ENCODE measurements at places on chromosomes 13 and 19.

GRCh38 chr19:11089254-11090013 lies at the start of gene LDLR:
TSS of gene LDLR (plus strand) at chr19:11089463. CDS start at chr19:11089549, 86 bp downstream.
- peak; percentile 44 for DNase-seq

GRCh38 chr13:102609696-102610095 lies 12.9 kb downstream of the TPP2 start:
- DNase-seq: no peak

DNA sequence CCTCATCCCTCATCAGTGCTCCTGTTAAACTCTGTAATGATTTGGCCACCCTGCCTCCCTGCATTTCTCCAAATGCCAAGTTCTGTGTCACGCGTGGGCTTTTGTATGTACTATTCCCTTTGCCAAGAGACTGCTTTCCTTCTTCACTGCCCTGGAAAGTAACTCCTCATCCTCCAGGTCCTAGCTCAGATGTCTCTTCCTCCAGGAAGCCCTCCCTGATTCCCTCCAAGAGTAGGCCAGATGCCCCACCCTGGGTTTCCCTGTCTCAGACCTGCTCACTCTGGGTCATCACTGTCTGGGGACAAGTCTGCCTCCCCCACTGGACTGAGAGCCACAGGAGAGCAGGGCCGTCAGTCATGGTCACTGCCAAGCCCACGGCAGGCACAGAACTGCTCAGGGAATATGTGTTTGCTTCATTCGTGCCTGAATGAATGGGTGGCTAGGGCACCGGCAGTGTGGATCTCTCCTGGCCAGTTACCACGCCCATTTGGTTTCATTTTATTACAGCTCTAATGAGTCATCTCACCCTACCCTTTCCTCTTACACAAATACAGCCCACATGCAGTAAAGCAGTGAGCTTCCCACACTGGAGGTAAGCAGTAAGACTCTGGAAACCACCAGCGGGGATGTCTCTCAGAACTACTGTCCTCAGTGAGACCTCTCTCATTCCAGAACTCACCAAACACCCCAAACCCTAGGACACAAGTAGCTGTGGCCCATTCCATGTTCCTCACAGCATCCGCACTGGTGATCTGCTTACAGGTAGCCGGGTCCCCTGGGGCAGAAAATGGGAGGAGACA lies 12.1 kb upstream of the GPR4 start:
- DNase-seq: no peak

DNA sequence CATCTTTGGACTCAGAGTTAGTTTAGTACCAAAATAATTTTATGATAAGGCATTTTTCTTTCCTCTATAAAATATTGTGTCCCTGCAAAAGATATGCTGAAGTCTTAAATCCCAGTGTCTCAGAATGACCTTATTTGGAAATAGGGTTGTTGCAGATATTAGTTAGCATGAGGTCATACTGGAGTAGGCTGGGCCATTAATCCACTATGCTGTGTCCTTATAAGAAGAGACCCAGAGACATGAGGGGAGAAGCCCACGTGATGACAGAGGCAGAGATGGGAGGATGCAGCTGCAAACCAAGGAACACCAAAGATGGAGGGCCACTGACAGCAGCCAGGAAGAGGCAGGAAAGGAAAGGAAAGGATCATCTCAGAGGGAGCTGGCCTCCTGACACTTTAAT lies 6.4 kb downstream of the POGLUT2 start:
- no peak for DNase-seq

GRCh38 chr19:42563352-42564210 lies 31.1 kb downstream of the CEACAM8 start:
- no peak for DNase-seq

DNA sequence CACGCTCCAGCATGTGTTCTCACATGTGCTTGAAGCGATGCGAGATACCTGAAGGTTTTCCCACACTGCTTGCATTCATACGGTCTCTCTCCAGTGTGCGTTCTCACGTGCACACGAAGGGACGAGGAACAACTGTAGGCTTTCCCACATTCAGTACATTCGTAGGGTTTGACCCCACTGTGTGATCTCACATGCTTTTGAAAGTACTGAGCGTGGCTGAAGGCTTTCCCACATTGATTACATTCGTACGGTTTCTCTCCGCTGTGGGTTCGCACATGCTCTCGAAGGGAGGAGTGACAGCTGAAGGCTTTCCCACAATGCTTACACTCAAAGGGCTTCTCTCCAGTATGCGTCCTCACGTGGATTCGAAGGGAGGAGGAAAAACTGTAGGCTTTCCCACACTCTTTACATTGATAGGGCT lies 11.3 kb downstream of the ZNF77 start:
- DNase-seq: no peak

DNA sequence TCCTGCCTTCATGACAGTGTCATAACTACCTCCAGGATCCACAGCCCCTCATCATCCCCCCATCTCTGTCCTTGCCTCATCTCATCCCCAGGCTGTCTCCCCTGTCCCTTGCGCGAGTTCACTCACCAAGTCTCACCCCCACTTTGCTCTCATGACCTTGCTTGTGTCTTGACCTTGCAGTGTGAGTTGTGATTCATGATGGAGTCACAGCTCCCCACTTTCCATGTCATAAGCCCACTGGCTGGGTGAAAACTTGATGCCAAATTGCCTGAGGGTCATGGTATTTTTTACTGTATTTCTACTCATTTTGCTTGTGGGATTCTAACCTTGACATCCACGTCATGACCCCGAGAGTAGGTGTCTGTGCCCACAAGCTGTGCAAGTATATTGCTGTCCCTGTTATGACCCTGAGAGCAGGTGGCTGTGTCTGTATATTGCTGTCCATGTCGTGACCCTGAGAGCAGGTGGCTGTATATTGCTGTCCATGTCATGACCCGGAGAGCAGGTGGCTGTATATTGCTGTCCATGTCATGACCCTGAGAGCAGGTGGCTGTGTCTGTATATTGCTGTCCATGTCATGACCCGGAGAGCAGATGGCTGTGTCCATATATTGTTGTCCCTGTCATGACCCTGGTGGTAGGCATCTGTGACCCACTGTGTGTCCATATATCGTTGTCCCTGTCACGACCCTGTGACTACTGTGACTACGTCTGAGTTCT lies 23.8 kb downstream of the APBA3 start:
- DNase-seq: no peak

- no peak for DNase-seq
These were observed 581.8 kb upstream of the SLITRK5 start for GRCh38 chr13:87089391-87089790.

DNA sequence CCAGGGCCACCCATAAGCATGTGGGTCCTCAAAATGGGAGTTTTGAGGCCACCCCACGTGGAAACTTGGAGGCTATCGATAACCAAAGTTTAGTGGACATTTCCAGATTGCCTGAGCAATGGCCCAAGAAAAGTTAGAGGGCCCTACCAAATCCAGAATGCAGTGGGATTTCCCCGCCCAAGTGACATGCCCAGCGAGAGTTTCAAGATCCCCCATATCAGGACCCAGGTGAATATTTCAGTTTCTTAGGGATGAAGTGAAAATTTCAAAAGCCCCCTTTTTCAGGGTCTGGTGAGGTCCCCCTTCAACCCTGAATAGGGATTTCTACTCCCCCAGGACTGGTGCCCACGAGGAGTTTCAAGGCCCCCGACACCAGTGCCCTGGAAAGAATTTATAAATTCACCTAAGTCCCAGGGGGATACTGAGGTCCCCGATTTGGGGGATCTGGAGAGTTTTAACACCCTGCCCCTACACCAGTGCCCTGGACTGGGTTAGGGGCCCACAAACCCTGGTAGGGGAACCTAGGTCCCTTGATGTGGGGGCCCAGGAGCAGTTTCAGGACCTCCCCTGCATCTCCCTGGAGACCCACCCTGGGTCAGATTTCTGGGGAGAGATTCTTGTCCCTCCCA lies 695 bp downstream of the BST2 start:
- DNase-seq: no peak

DNA sequence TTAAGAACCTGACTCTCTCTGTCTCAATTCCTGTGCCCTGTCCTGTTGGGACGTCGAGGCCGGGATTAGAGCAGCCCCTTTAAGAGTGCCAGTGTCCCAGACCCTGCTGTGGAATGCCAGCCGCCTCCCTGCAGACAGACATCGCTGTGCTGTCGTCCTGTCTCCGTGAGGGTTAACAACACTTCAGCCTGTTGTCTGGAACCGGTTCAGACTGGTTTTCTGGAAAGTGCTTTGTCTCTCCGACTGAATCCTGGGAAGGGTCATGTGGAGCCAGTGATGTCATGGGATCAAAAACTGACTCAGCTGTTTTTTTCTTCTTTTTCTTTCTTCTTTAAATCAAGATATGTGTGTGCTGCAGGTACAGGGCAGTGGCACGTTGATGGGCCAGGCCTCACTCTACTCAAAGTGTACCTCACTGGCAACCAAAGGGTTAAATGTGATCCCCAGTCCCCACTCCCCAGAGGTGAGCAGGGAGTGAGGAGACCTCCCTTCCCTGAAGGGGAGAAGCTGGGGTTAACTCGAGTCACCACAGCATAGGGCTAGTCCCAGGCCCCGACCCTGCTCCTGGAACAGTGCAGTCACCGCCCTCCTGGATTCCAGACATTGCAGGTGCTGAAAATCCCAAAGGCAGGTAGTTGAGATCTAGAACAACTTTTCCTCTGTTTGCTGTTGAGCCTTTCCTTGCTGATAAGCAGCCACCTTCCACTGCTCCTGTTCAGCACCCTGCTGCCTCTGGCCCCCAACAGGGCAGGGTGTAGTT lies 50.8 kb downstream of the TSSK6 start:
- no peak for DNase-seq

DNA sequence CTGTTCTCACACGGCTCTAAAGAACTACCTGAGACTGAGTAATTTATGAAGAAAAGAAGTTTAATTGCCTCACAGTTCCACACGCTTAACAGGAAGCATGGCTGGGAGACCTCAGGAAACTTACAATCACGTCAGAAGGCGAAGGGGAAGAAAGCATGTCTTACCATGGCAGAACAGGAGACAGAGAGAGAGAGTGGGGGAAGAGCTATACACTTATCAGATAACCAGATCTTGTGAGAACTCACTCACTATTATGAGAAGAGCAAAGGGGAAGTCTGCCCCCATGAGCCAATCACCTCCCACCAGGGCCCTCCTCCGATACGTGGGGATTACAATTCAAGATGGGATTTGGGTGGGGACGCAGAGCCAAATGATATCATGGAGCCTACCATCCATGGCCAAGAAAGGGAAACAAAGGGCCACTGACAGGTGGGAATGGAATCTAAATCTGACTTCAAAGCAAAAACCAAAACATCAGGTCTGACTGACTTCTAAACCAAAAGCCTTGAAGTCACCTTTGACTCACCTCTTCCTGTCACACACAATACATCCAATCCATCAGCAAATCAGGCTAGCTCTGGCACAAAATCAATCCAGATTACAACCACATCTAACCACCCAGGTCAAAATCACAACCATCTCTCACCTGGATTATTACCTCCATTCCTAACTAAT lies 189.7 kb downstream of the ENOX1 start:
- DNase-seq: no peak

DNA sequence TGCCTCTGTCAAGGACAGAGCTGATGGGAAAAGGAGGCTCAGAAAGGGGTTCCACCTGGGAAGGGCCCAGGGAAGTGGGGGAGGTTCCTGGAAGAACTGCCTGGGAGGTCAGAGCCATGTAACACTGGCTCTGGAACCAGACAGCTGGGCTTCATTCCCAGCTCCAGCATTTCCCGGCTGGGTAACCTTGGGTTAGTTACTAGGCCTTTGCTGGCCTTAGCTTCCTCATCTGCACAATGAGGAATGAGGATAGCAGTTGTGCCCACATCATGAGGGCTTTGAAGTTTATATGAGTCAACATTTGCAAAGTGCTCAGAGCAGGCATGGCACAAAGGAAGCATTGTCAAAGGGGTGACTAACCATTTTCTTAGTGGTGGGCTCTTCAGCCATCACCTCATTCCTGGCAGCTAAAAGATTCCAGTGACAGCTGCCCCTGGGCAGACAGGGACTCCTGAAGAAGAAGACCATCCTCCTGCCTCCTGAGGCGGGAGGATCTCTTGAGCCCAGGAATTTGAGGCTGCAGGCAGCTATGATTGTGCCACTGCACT lies 1.7 kb upstream of the DNAJB1 start:
- no peak for DNase-seq

- no peak for DNase-seq
These were observed 30.2 kb upstream of the CEBPG start for GRCh38 chr19:33343301-33343700.

GRCh38 chr13:76641056-76641455 lies 245.1 kb downstream of the KCTD12 start:
- DNase-seq: no peak

DNA sequence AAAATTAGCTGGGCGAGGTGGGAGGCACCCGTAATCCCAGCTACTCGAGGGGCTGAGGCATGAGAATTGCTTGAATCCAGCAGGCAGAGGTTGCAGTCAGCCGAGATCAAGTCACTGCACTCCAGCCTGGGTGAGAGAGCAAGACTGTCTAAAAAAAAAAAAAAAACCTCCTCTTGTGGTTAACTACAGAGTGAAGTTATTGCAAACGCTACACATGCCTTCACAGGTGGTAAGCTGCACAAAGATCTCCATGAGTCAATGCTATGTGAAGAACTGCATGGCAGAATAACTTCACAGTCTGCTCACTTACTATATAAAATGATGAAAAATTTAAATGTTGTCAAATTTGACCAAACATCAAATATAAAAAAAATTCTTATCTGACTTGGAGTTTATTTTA lies 436.8 kb downstream of the FGF14 start:
- no peak for DNase-seq

DNA sequence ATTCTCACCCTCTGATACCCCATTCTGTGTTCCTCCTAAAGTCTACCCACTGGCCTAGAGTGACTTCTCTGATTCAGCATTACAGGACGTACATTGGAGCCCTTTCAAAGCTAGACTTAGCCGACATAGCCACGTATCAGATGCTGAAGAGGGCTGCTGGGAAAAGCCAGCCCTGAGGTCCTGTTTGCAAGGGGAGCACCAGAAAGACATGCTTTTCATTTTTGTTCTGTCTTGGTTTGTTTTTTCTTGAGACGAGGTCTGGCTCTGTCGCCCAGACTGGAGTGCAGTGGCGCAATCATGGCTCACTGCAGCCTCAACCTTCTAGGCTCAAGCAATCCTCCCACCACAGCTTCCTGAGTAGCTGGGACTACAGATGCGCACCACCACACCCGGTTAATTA lies 6.3 kb upstream of the ZSWIM4 start:
- no peak for DNase-seq

GRCh38 chr13:114009590-114010400 lies 35.9 kb upstream of the C13orf46 start:
- DNase-seq: no peak

DNA sequence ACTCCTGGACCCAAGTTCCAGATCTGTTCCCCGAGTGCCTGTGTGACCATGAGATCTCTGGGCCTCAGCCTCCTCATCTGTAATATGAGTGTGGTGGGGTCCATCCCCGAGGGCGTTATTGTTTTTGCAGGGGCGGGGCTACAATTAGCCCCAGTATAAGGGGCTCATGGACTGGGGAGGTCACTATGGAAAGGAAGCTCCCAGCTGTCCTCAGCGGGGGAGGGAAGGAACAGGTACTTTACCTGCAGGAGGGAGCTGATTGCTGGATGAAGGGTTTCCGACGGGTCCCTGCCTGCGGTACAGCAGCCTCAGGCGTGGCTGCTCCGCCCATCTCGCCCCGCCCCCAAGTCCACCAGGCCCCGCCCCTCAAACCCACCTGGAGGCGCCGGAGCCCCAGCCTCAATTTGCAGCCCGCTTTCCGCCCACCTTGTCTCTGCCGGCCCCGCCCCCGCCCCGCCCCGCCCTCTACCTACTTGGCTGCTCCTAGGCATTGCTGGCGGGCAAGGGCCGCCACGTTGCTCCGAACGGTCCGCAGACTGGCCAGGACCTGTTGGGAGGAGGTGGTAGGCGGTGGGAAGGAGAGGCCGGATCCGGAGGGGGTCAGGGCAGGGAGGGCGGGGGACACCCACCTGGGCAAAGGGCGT lies 5.5 kb downstream of the PDE4C start:
- DNase-seq: no peak
